ENCODE measurements at places on chromosomes 13 and 19.
A peak's percentile ranks its signal among the peaks of the same experiment; 100 is the strongest.

DNA sequence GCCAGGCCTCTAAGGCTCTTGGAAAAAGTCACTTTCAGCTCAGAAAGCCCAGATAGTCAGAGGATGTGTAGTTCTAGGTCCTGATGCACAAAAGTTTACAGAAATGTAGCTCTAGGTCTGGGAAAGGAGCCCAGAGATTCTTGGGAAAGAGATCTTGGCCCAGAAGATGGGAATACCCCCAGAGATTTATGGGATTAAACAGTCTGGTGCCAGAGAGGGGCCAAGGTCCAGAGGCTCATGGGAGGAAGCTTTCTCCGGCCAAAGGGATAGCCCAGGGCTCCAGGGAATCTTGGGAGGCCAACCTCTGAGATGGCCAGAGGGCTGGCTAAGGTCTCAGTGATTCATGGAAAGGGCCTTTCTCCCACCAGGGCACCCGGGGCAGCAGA lies 15.2 kb downstream of the BCAT2 start:
- DNase-seq: no peak

DNA sequence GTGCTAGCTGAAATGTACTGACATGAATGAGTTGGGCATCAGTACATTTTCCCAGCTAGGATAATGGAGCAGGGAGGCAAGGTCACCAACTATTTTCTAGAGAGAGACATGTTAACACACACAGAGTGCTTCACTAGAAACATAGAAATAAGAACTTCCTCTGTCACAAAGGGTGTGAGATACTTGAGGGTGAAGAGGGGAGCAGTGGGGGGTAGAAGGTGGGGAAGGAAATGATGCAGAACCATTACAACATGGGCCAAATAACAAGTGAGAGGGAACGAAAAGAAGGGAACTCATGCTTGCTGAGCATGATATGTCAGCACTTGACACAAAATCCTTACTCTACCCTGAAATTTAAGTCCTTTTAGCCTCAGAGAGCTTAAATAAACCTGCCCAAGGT lies 87.8 kb upstream of the RFC3 start:
- DNase-seq: no peak

DNA sequence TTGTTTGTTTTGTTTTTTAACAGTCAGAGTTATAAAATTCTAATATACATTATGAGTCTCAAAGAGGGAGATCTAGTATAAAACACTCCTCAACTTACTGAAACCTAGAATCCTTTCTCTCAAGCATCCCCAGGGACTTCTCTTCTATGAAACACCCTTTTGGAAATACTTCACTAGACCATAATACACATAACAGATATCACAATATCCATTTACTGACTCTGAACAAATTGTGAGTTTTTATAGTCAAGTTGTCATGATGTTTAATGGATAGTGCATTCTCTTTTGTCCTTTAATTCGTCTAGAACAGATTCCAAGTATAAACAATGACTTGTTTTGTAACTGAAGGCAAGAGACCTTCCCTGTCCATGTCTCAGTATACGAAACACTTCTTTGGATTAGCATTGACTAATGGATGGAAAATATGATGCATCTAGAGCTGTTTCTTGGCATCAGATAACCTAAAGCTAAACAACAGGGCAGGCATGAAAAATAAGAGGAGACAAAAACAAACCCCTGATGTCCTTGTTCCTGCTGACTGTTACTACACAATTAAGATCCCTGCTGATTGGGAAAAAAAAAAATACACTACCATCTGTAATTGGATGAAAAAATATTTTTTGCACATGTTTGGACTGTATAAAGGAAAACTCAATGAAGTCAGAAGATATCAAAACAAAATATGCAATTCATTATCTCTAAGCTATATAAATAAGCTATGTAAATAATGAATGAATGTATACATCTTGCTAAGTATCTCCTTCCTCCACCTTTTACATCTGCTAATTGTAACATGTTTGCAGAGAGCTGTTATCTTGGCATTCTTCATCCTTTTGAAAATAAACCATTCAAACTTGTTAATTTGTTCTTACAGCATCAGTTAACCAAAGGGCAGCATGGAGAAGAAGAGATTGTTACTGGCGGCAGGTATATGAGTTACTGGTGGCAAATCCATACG lies 214.2 kb downstream of the LACC1 start:
- no peak for DNase-seq

DNA sequence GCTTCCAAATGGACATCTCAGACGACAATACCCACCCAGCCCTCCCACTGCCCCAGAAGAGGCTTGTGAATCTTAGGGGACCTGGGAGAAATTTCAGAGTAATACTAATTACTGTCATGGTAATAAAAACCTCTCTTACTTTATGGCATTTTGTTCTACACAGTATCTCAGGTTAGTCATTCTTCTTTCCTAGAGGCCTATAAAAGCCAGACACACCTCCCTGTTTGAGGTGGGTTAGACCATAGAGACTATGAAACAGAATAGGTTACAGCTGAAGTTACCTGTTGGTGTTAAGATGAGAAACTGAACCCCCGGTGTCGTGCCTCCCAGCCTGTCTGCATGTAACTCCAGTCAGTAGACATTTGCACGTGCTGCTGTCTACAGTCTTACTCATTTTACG lies 113.9 kb downstream of the SLC7A1 start:
- no peak for DNase-seq

GRCh38 chr13:43597599-43597945 lies 189.2 kb downstream of the ENOX1 start:
- no peak for DNase-seq

DNA sequence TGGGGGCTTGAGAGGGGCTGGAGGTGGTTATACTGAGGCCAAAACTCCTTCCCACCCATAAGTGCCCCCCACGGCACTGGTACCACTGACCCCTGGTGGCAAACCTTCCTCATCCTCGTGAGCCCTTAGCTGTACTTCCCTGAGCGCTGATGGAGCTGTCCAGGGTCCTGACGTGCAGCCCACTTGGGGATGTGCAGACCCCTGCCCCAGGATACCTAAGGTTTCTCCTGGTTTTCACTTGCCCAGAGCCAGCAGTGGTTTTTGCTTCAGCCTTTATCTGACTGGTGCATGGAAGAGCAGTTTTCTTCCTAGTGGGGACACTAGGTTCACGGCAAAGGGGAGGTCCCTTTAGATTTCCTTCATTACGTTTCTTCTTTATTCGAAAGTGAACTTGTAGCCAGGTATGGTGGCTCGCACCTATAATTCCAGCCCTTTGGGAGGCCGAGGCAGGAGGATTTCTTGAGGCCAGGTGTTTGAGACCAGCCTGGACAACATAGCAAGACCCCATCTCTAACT lies 28.7 kb upstream of the KCTD15 start:
- no peak for DNase-seq

GRCh38 chr13:59691501-59692066 lies 472.1 kb downstream of the DIAPH3 start:
- DNase-seq: peak; percentile 18

- DNase-seq: no peak
Observed at GRCh38 chr13:55245005-55245644, 1895.6 kb upstream of the PRR20A start.

DNA sequence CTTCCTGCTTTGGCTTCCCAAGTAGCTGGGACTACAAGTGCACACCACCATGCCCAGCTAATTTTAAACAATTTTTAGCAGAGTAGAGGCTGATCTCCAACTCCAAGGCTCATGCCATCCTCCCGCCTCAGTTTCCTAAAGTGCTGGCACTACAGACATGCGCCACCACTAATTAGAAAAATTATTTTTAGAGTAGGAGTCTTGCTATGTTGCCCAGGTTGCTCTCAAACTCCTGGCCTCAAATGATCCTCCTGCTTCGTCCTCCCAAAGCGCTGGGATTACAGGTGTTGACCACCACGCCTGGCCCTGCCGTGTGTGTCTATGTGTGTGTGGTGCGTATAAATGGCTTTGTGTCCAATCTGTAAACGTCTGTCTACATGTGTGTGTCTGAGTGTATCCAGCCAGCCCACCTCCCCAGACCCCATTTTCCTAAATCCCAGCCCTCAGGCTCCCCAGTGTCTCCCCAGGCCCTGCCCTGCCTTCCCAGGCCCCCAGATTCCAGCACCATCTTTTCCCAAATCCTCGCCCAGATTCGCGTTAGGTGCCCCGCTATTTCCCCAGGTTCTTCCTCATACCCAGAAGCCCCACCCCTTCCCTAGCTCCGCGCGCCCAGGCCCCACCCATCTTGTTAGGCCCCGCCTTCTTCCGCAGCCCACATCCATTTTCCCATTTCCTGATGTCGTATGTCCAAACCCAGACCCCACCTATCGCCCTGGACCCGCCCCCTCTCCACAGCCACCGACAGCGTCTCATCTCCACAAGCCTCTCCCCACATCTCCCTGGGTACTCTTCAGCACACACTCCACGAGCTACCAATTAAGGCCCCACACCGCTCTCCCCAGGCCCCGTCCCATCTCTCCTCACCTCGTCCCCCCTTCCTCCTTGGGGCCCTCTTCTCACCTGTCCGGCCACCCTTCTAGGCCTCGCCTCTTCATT lies 24.9 kb downstream of the SLC8A2 start:
- DNase-seq: no peak

GRCh38 chr13:39483326-39483725 lies 119.7 kb downstream of the LHFPL6 start:
- DNase-seq: no peak

- DNase-seq: no peak
Observed at GRCh38 chr19:4641132-4641531, 1.8 kb downstream of the TNFAIP8L1 start.

GRCh38 chr13:46313024-46313423 lies 74.0 kb downstream of the RUBCNL start:
- DNase-seq: no peak

DNA sequence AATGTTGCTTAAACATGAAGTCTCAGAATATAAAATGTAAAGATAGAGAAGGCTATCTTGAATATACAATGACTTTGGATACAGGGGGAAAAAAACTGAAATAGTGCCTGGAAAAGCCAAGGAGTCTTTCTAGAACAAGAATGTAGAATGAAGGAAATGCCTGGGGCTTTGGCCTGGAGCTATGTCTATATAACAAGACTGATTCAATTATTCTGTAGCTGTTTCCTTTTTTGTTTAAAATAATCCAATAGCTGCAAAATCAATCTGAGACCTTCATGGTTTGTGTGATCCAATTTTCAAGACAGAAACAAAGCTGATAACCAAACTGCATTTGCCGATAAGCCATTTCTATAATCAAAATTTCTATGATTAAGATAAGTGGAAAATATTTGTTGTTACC lies 530.9 kb upstream of the NBEA start:
- DNase-seq: no peak

DNA sequence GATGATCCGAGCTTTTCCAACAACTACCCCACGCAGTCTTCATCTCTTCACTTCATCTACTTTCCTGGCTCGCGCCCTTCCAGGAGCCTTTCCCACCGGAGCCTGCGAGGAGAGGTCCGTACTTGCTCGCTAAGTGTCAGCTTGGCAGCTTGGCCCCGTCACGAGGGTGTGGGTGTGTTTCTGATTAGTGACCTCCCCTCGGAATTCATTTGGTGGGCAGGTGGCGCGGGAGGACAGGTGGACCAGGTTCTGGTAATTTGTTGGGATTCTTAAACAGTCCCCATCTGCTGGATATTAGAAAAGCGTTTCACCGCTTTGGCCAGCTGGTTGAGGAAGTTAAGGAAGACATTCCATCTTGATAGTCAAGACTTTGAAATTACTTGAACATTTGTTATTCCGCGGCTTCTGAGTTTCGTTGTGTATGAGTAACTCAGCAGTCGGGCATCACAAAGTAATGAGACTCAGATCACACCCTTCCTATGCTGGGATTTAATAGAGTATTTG lies 515 bp downstream of the UFM1 start:
- peak; percentile 19 for DNase-seq

DNA sequence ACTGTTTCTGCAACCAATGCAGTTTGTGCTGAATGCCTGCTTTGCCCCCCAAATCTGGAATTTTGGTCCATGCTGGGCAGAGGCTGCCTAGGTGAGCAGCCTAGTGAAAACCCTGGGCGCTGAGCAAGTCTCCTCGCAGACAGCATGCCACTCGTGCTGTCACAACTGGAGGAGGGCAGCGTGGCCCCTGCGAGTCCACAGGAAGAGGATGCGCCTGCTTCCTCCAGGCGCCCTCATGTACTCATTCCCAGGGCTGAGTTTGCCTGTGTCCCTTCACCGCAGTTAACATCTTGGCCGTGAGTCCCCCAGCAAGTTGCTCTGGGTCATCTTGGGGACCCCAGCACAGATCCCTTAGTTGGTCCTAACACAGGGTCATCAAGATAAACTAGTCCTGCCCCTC lies 26.2 kb upstream of the TMEM160 start:
- no peak for DNase-seq

DNA sequence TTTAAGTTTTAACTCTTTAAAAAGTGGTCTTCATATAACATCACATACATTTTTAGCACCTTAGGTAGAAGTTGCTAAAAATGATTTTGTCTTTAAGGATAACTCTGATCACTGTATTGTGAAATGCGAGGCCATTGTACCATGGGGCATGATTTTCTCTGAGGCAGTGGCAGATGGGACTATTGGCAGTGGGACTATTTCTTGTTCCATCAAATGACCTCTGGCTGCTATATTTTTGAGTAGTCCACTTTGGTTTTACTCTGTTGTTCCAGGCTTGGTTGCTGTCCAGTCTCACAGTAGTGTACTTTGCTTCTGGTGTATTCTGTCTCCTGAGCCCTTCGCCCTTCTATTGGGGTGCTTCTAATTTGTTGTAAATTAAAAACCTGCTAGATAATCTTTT lies 156.5 kb downstream of the ATP8A2 start:
- DNase-seq: no peak

DNA sequence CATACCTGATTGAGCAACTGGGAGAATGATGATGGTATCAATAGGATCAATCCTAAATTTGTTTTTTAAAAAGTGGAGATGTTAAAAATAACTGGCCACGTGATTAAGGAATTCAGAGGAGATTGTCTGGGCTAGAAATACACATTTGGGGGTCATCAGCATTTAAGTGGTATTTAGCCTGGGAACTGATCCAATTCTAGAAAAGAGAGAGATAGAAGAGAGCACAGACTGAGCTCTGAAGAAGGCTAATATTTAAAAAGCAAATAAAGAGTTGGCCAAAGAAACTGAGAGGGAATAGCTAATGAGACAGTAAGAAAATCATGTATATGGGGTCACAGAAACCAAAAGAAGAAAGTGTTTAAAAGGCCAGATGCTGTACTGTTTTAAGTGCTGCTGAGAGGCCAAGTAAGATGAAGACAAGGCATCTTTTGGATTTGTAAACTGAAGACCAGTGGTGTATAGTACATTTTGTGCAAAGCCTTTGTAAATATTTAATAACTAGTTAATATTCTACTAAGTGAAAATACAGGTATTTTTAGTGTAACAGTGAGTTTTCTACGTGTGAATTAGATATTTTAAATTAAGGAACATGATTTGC lies 40.2 kb downstream of the UBL3 start:
- DNase-seq: no peak

GRCh38 chr13:57824121-57824520 lies 192.6 kb downstream of the PCDH17 start:
- no peak for DNase-seq

GRCh38 chr13:40657307-40657706 lies 9.1 kb downstream of the FOXO1 start:
- DNase-seq: no peak

DNA sequence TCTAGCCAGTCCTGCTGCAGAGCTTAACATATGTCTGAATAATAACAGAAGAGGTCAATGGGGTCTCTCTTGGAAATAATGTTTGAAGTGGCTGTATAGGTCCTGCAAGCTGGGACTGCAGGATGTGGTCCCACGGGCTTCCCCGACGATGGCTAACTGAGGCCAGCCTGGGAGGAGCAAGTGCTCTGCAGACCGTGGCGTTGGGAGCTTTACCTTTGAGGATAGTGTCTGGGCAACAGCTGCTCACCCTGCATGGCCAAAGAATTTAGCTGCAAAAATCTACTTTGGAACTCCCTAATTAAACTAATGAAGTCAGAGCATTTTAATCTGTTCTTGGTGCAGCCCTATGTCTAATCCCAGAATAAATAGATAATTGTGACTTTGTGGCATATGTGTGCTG lies 18.2 kb upstream of the AMER2 start:
- DNase-seq: no peak

GRCh38 chr19:52115526-52116053 lies 20.0 kb upstream of the ZNF841 start:
- DNase-seq: no peak
